ENCODE measurements at places on chromosomes 2 and 18. TPM values are rescaled to one million over a fixed set of nuclear protein-coding genes. Genes with fewer than 3 reads are reported as not detected.

The ACADL gene
- 4.7 TPM for total RNA-seq

The VSNL1 gene
- total RNA-seq, result 2.1 TPM

The APLF gene
- 8.4 TPM for total RNA-seq

The ANTXR1 gene
- 86.6 TPM for total RNA-seq

The KCNG2 gene
- total RNA-seq, result 0.52 TPM

The GPR39 gene
- total RNA-seq, result 1.6 TPM

The TEKT4 gene
- under 0.01 TPM for total RNA-seq

The ZDBF2 gene
- total RNA-seq, result 12.0 TPM

The MEP1B gene
- total RNA-seq, result not detected

The FEV gene
- total RNA-seq, result not detected

The MOCOS gene
- total RNA-seq, result 0.52 TPM

The LIMS4 gene
- 1.0 TPM for total RNA-seq

The POMC gene
- 4.2 TPM for total RNA-seq

The GAREM2 gene
- 1.0 TPM for total RNA-seq

The EMILIN1 gene
- total RNA-seq, result 61.6 TPM

The SPDYA gene
- 1.0 TPM for total RNA-seq

The CNNM3 gene
- total RNA-seq, result 4.2 TPM

The ADRA2B gene
- total RNA-seq, result 2.1 TPM

The INPP1 gene
- total RNA-seq, result 8.4 TPM

The CD207 gene
- under 0.01 TPM for total RNA-seq

The GLI2 gene
- total RNA-seq, result 3.1 TPM

Data from skeletal muscle tissue (tissue), 5 donors.